ENCODE measurements at places on chromosomes 7 and 10.

DNA sequence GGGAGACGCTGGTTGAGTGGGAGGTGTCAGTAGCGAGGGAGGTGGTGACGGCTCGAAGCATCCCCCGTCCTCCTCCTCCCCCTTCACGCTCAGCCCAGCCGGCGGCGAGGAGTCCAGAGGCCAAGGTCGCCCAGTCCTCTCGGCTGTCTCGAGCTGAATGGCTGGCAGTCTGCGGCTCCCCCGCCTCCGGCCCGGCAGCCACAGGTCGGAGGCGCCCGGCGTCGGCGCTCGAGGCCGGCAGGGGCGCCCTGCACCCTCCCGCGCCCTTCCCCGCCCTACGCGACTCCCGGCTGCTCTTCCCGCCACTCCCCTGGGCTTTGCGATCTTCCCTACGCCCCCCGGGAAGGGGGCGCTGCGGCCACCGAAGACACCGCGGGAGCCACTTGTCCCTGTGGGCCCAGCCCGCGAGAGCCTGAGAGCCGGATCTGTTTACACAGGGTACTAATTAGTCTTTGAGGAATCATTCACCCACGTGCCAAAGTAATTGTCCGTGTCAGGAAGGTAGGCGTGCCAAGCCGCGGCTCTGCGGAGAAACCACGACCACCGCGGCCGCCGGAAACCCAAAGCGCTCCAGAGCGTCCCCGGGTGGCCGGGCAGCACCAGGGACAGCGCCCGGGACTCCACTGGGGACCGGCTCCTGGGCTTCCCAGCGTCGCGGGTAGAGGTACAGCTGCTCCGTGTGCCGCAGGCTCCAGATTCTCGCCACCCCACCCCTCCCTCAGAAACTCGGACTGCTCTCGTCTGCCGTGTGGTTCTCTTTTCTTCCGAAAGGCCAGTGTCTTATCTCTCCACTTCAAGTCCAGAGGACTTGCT is at the start of gene NXPH1:
NXPH1 (plus strand) TSS at position 133 of the 813 bp plus-strand sequence.
- no peak for DNase-seq

GRCh38 chr10:121137533-121137932 is 286.4 kb downstream of the WDR11 start:
- DNase-seq = no peak

DNA sequence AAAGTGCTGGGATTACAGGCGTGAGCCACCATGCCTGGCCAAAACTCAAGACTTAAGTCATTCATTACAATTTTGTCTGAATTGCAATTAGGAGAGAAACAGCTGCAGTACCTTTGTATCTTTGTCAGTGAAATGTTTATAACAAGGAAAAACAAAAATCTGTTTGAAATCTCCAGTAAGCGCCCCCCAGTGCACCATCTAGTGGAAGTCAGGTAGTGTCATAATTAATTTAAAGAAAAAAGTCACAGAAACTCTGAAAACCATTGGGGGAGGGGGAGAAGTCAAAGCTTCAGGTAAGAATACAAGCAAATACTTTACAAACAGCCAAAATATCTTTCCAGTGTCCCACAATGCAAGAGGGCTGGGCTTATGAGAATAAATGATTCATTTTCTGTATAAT is 2.8 kb downstream of the MPP7 start:
- no peak for DNase-seq

GRCh38 chr7:90303241-90303640 is 17.9 kb downstream of the FAM237B start:
- DNase-seq = no peak

GRCh38 chr10:61943674-61944378 is 42.3 kb downstream of the ARID5B start:
- DNase-seq = no peak

GRCh38 chr7:20197125-20197748 is 19.9 kb downstream of the MACC1 start:
- DNase-seq = no peak

DNA sequence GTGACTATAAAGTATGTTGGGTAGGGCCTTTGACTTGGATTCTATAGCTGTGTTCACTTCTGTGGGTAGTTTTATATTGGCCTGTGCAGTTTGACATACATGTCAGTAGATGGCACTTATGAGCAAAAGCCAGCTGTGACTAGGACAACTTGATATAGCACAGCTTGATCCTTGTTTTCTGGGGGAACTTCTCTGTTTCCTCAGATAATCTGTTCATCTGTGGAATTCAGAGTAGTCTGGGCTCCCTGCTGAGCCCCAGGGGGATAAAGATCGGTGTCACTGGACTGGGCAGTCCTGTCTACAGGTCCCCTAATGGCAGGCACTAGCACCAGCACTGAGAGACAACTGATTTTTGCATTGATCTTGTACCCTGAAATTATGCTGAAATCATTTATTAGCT is 25.4 kb downstream of the CYP2C9 start:
- DNase-seq = no peak

- DNase-seq = no peak
Observed at GRCh38 chr7:116426428-116427156, 72.9 kb upstream of the CAV2 start.
